Activated CD4-positive, alpha-beta T cell treated with anti-CD3 and anti-CD28 coated beads for 36 hours (primary cell): ENCODE measurements at places on chromosomes 16 and 17. TPM values are rescaled to one million over a fixed set of nuclear protein-coding genes. Genes with fewer than 3 reads are reported as not detected.
A peak's percentile ranks its signal among the peaks of the same experiment; 100 is the strongest.

- no peak overlapping the region for H3K27ac ChIP-seq
- no peaks in the 10 kb centered on the region for H3K4me1 ChIP-seq
- H3K27me3 ChIP-seq: no peaks in the 10 kb centered on the region
- H3K36me3 ChIP-seq: no peaks in the 10 kb centered on the region
- no peak overlapping the region for H3K4me3 ChIP-seq
Measured at GRCh38 chr17:18119166-18119745, 10.7 kb downstream of the MYO15A start.

DNA sequence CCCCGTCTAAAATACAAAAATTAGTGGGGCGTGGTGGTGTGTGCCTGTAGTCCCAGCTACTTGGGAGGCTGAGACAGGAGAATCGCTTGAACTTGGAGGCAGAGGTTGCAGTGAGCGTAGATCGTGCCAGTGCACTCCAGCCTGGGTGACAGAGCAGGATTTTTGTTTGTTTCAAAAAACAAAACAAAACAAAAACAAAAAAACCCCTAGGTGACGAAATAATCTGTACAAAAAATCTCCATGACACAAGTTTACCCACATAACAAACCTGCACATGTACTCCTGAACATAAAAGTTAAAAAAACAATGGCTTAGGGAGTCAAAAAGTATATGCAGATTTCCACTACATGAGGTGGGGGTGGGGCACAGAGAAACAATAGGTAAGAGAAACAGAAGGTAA is 140.5 kb upstream of the ASIC2 start:
- H3K4me1 ChIP-seq: no peaks in the 10 kb centered on the region
- H3K4me3 ChIP-seq: no peak overlapping the region
- H3K27me3 ChIP-seq: peaks cover 5% of the 10 kb centered on the region
- H3K36me3 ChIP-seq: no peaks in the 10 kb centered on the region
- H3K27ac ChIP-seq: no peak overlapping the region

- peak; percentile 81 for DNase-seq
- peaks cover 68% of the 10 kb centered on the region for H3K4me1 ChIP-seq
- H3K27me3 ChIP-seq: no peaks in the 10 kb centered on the region
- H3K36me3 ChIP-seq: peaks cover 8% of the 10 kb centered on the region
Measured at GRCh38 chr17:74779948-74780400, 3.8 kb upstream of the NAT9 start.

C17orf113 gene
- 0.19 TPM for total RNA-seq

- no peak overlapping the region for H3K27ac ChIP-seq
- no peak overlapping the region for H3K4me3 ChIP-seq
- peaks cover 3% of the 10 kb centered on the region for H3K27me3 ChIP-seq
Measured at GRCh38 chr17:59530531-59530930, 34.9 kb upstream of the DHX40 start.

DNA sequence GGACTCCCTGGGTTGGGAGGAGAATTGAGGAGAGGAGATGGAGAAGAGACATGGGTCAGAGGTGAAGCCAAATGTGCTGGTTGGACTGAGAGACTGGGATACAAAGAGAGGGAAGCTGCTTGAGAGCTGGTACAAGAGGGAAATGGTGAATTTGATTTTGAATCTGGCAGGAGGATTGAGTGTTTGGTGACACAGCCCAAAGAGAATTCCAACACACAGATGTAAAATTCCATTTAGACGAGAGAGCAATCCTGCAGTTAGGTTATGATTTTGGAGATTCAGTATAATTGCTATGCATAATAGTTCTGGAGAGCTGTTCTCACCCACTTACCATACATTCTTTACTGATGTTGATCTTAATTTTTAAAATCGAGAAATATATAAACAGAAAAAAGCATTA is 57.7 kb downstream of the HSD17B2 start:
- peaks cover 5% of the 10 kb centered on the region for H3K4me1 ChIP-seq
- no peak overlapping the region for H3K27ac ChIP-seq
- H3K27me3 ChIP-seq: no peaks in the 10 kb centered on the region
- no peaks in the 10 kb centered on the region for H3K36me3 ChIP-seq
- no peak for DNase-seq
- no peak overlapping the region for H3K4me3 ChIP-seq

- H3K27me3 ChIP-seq: no peaks in the 10 kb centered on the region
- H3K36me3 ChIP-seq: peaks cover 24% of the 10 kb centered on the region
- H3K27ac ChIP-seq: peak overlapping the region; percentile 23
- no peak overlapping the region for H3K4me3 ChIP-seq
Measured at GRCh38 chr17:48198950-48199541, 91.5 kb downstream of the SNX11 start.

SLC6A2 gene
- total RNA-seq: not detected

DNA sequence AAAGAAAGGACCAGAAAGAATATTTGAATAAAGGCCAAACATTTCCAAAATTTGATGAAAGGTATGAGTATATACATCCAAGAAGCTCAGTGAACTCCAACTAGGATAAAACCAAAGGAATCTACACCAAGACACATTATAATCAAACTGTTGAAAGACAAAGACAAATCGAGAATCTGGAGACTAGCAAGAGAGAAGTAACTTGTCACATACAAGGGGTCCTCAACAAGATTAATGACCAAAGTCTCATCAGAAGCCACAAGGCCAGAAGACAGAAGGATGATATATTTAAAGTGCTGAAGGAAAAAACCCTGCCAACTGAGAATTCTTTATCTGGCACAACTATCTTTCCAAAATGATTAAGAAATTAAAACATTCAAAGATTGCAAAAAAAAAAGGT is 9.3 kb upstream of the IL21R start:
- H3K36me3 ChIP-seq: peaks cover 12% of the 10 kb centered on the region
- peaks cover 18% of the 10 kb centered on the region for H3K4me1 ChIP-seq
- H3K27me3 ChIP-seq: no peaks in the 10 kb centered on the region

KCTD19 gene
- total RNA-seq: 1.8 TPM

GRCh38 chr17:81840826-81841778 is 6.3 kb upstream of the PPP1R27 start:
- no peaks in the 10 kb centered on the region for H3K27me3 ChIP-seq
- no peak overlapping the region for H3K4me3 ChIP-seq
- no peak for DNase-seq
- H3K4me1 ChIP-seq: no peaks in the 10 kb centered on the region
- H3K27ac ChIP-seq: no peak overlapping the region

- H3K4me3 ChIP-seq: peak overlapping the region; percentile 75
- no peaks in the 10 kb centered on the region for H3K27me3 ChIP-seq
- H3K27ac ChIP-seq: peak overlapping the region; percentile 83
- peaks cover 2% of the 10 kb centered on the region for H3K36me3 ChIP-seq
- peaks cover 26% of the 10 kb centered on the region for H3K4me1 ChIP-seq
Measured at GRCh38 chr16:30561089-30561816, 3.1 kb upstream of the ZNF764 start.

KRT33A gene
- not detected for total RNA-seq

DNA sequence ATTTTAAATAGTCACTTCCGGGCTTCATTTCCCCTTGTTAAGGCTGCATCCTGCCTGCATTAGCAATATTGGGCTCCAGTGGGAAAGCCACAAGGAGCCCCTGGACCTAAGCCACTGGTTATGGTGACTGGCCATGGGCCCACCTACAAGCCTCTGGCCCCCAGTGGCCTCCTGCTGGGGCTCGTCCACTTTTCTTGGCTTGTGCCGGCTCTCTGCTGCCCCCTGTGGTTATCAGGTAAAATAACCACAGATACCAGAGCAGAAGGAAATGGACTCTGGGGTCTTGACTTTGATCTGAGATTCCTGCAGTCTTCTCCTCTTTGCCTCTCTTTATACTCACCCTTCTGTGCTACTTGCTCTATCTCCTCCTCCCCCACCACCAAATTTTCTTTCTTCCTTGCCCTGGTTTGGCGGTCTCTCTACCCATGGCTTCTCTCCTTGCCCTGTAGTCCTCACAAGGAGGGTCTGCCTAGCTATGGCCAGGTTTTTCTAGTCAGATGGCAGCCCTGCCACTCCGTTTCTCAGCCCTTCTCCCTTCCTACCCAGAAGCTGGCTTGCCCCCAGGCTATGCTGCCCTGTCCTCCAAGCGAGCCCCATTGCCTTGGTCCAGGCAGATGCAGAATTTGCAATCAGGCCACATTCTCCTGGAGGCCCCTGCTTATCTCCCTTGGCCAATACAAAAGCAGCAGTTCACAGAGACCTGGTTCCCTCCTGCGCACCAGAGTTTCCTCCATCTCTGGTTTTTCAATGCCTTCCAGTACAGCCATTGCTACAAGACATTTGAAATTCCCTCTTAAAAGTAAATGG is 82.9 kb upstream of the RCVRN start:
- H3K27me3 ChIP-seq: no peaks in the 10 kb centered on the region
- H3K36me3 ChIP-seq: no peaks in the 10 kb centered on the region
- H3K4me3 ChIP-seq: no peak overlapping the region
- no peak overlapping the region for H3K27ac ChIP-seq
- no peaks in the 10 kb centered on the region for H3K4me1 ChIP-seq

DNA sequence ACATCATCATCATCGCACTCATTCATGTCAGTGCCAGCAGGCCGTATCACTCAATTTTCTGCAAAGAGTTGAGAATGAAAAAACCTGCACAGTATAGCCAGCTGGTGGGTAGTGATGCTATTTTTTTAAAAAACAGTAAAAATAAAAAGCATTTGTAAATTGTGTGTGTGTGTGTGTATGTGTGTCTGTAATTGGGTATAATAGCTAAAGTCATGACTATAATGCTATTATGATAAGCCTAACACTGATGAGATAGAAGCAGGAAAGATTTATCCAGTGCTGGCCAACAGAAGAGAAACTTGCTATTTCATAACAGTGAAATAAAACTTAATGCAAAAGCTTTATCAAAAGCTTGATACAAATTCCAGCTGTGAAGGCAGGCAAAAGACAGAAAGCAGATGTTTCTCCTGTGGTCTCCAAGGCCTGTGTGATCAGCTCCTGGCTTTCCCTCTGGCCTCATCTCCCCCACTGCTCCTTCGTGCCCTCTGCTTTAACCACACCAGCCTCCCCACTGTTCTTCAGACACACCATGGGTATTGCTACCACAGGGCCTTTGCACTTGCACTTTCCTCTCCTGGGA is 206.2 kb upstream of the IRX5 start:
- H3K36me3 ChIP-seq: no peaks in the 10 kb centered on the region
- H3K27me3 ChIP-seq: peaks cover 4% of the 10 kb centered on the region
- no peak for DNase-seq
- H3K4me3 ChIP-seq: no peak overlapping the region

DNA sequence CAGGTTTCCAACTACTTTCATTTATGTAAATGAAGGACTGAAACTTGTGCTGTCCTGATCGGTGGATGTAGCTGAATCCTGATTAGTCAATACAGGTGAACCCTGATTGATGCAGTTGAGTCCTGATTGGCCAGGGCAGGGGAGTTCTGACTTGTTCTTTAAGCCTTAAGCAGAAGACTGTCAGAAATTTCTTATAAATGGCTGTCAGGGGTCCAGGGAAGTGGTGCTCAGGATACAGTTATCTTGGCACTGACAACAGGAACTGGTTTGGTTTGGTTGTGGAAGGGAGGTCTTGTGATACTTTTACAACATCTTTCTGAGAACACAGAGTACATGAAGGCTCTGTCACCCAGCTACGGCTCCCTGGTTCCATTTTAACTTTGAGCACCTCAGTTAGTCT is 132.1 kb downstream of the KCNJ12 start:
- peaks cover 31% of the 10 kb centered on the region for H3K27me3 ChIP-seq
- no peak overlapping the region for H3K27ac ChIP-seq
- peaks cover 14% of the 10 kb centered on the region for H3K4me1 ChIP-seq
- DNase-seq: no peak
- no peaks in the 10 kb centered on the region for H3K36me3 ChIP-seq

DNA sequence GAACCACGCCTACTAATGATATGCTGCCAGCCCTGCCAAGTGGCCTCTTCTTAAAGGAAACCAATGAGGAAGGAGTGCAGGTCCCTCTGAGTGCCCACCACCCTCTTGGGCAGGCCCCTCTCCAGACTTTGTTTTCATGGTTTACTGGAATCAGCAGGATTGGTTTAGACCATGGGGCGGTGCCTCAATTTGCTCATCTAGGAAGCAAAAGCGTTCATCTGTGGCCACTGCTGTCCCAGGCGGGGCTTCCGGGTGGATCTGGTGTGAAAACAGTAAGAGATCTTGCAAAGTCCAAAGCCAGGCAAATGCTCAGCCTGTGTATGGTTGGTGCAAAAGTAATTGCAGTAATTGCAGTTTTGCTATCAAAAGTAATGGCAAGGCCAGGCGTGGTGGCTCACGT is 71.3 kb downstream of the AMFR start:
- DNase-seq: no peak
- no peak overlapping the region for H3K4me3 ChIP-seq
- no peaks in the 10 kb centered on the region for H3K36me3 ChIP-seq
- H3K27ac ChIP-seq: no peak overlapping the region
- H3K27me3 ChIP-seq: no peaks in the 10 kb centered on the region
- peaks cover 22% of the 10 kb centered on the region for H3K4me1 ChIP-seq

- peak overlapping the region; percentile 31 for H3K27ac ChIP-seq
- H3K27me3 ChIP-seq: no peaks in the 10 kb centered on the region
- peaks cover 65% of the 10 kb centered on the region for H3K36me3 ChIP-seq
- DNase-seq: peak; percentile 74
Measured at GRCh38 chr17:78137392-78138203, 7.0 kb downstream of the TMC8 start.

- H3K27me3 ChIP-seq: peaks cover 6% of the 10 kb centered on the region
- no peak for DNase-seq
- no peaks in the 10 kb centered on the region for H3K4me1 ChIP-seq
- no peaks in the 10 kb centered on the region for H3K36me3 ChIP-seq
Measured at GRCh38 chr17:31841850-31842194, 17.2 kb downstream of the COPRS start.

DNA sequence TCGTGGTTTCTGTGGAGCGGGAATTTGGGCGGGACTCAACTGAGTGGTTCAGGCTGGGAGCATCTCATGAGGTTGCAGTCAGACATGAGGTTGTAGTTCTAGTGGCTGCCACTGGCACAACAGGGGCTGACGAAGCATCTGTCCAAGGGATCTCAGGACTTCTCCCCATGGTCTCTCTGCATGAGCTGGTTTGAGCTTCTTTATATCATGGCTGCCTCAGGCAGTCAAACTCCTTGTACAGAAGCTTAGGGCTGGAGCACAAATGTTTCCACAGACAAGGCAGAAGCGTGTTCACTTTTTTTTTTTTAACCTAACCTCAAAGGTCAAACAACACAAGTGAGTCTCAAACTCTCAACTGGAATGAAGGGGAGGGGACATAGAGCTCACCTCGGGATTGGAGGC is 243.3 kb downstream of the MSI2 start:
- no peaks in the 10 kb centered on the region for H3K27me3 ChIP-seq
- H3K36me3 ChIP-seq: no peaks in the 10 kb centered on the region
- no peak for DNase-seq
- no peak overlapping the region for H3K4me3 ChIP-seq

DNA sequence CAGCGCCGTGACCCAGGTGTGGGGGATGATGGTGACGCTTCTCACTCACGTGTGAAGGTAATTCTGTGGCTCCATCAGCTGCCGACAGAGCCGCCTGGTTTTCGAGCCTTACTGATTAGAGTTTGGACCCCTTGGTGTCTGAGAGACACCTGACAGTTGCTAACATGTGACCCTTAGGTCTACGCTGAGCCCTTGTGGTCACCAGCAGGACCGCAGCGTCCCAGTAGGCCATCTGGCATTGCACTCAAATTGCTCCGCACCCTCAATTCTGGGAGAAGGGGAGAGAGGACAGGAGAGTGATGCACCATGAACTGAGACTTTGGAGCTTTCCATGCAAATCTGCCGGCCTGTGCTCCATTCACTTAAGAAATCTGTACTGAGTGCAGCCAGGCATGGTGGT is 2.5 kb downstream of the FLYWCH1 start:
- no peaks in the 10 kb centered on the region for H3K27me3 ChIP-seq
- H3K4me1 ChIP-seq: peaks cover 27% of the 10 kb centered on the region
- H3K4me3 ChIP-seq: no peak overlapping the region
- H3K27ac ChIP-seq: no peak overlapping the region
- peaks cover 10% of the 10 kb centered on the region for H3K36me3 ChIP-seq

- H3K4me3 ChIP-seq: no peak overlapping the region
- H3K4me1 ChIP-seq: peaks cover 4% of the 10 kb centered on the region
- no peak for DNase-seq
- no peaks in the 10 kb centered on the region for H3K36me3 ChIP-seq
Measured at GRCh38 chr16:77336637-77337036, 98.2 kb downstream of the ADAMTS18 start.
